Stimulated activated naive CD8-positive, alpha-beta T cell treated with anti-CD3 and anti-CD28 coated beads, Interleukin-15, Interleukin-2, amounts not matched to agents 100 U/mL and 50 U/mL, for 24 hours (primary cell): ENCODE measurements at places on chromosomes 5 and 9.

- no peak for DNase-seq
Observed at GRCh38 chr5:132812781-132813598, at the start of gene SOWAHA. Gene SOWAHA, plus strand, starts transcription at chr5:132813302. Its CDS starts 320 bp downstream, at chr5:132813622.

DNA sequence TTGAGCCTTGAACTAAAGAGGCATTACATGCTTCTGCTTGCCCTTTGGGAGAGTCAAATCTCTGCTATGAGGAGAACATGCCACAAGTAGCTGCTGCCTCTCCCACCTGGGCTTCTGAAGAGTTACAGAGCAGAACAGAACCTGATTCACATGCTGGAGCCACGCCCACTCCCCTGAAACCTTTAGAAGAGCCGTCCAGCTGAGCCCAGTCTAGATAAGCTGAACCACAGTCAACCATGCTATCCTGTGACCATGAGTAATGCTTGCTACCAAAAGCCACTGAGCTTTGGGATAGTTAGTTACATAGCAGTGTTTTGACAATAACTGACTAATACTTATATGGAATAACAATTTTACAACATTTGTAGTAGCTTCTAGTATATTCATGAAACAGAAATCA lies 111.0 kb upstream of the VCAN start:
- no peak for DNase-seq

DNA sequence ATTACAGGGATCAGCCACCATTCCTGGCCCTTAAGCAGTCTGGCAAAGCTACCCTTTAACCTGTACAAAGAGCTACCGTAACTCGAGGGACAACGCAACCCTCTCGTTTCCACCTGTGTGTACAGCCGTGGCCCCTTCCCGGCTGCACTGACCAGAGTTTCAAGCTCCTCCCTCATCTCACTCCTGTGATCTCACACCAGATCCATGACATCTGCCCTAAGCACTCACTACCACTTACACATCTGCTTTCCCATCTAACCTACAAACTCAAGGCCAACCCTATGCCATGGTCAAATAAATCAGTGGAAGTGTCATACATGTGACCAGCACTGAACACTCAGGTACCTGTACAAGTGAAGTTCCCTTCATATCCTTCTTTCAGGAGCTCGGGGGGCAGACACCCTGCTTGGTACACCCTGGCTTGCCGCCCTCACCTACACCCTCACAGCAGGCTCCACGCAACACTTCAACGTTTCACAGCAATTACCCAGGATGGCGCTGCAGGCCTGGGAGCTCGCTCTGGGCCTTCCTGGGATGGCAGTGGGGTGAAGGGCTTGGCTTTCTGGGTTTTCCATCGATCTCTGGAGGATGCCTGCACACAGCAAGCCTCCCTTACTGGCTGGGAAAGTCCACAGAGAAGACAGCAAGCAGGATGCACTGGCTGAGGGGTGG lies 61.7 kb downstream of the PRRT1B start:
- no peak for DNase-seq

GRCh38 chr5:78985725-78986223 lies 664 bp upstream of the ARSB start:
- DNase-seq, result peak; percentile 70

- DNase-seq, result no peak
Observed at GRCh38 chr5:135538261-135538660, 2.5 kb upstream of the NEUROG1 start.

DNA sequence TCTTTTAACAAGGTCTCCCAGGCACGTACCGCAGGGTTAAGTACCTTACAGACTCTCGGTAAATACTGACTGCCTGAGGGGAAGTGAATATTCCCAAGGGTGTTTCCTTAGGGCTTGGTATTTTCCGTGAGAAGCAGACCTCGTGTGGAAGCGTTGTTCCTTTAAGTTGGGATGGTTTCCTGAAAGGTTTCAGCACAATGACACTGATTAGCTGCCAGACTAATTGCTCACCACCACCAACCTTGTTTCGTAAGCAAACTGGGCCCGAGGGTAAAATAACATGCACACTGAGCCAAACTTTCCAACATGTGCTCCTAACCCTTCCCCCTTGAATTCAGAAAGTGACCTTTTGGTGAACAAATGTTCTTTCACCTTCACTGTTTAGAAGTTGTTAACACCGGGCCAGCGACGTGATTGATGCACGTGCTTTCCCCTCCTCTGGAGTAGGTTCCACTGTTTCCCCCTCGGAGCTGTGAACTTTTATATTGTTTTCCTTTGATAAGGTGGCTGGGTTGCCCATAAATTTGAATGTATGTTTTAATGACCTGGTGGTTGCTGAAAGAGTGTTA lies 128.1 kb upstream of the RPS23 start:
- DNase-seq, result no peak

GRCh38 chr5:9898319-9898718 lies 268.2 kb upstream of the TAS2R1 start:
- DNase-seq, result no peak

DNA sequence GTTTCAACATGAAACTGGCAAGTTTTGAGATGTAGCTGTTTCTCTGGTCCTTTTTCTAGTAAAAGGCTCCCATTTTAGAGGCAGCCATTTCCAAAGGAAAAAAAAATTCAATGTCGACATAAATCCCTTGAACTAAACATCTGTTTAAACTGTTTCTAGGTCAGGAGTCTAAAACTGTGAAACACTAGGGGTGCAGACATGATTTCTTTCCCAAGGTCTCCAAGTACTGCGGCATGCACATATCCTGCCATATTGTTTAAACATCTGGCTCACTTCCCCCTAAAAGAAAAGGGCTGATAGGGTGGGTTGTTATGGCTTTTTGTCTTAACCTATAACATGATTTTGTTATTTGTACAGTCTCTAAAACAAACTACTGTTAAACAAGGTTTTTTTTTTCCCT lies 51.1 kb downstream of the NFIB start:
- no peak for DNase-seq

DNA sequence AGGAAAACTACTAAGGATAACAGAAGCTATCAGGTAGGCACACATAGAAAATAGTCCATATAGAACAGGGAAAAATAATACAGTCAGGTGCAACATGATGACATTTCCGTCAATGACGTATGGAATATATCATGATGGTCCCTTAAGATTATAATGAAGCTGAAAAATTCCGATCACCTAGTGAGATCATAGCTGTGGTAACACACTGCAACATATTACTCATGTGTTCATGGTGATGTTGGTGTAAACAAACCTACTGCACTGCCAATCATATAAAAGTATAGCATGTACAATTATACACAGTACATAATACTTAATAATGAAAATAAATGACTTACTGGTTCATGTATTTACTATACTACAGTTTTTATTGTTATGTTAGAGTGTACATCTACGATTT lies 60.0 kb downstream of the MEGF9 start:
- no peak for DNase-seq

- no peak for DNase-seq
Observed at GRCh38 chr5:157816682-157817386, 42.1 kb downstream of the CLINT1 start.

GRCh38 chr5:20215257-20215656 lies 227.3 kb upstream of the CDH18 start:
- no peak for DNase-seq

DNA sequence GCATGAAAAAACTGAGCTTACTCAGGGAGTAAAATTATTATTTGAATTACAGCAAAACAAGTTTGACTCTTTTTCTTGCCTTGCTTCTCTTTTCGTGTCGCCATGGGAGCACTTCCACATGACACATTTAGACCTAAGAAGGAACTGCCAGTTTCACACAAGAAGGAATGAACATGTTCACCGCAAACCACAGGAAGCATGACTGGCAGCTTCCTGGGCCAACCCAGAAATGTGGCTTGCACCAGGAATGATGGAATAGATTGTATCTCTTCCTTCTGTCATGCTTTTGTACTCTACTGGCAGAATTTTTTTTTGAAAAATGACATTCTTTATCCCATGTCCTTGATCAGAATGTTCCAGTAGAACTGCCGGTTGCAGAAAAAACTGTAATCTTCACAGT lies 32.9 kb upstream of the MAN2A1 start:
- DNase-seq, result peak; percentile 49

GRCh38 chr5:45696206-45696836 lies at the start of gene HCN1:
Gene HCN1, minus strand, starts transcription at chr5:45696380.
- DNase-seq, result peak; percentile 62

GRCh38 chr5:131983244-131983771 lies 28.1 kb downstream of the ACSL6 start:
- DNase-seq, result no peak

DNA sequence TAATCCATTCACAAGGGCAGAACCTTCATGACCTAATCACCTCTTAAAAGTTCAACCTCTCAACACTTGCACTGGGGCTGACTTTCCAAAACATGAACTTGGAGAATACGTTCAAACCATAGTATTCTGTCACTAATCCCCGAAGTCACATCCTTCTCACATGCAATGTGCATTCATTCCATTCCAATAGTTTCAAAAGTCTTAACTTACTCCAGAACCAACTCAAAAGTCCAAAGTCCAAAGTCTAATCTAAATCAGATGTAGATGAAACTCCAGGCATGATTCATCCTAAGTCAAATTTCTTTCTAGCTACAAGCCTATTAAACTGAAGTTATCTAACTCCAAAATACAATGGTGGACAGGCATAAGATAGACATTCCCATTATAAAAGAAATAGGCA lies 21.7 kb upstream of the ADAMTSL1 start:
- no peak for DNase-seq

- no peak for DNase-seq
Observed at GRCh38 chr9:125890826-125891225, 143.7 kb downstream of the PBX3 start.

DNA sequence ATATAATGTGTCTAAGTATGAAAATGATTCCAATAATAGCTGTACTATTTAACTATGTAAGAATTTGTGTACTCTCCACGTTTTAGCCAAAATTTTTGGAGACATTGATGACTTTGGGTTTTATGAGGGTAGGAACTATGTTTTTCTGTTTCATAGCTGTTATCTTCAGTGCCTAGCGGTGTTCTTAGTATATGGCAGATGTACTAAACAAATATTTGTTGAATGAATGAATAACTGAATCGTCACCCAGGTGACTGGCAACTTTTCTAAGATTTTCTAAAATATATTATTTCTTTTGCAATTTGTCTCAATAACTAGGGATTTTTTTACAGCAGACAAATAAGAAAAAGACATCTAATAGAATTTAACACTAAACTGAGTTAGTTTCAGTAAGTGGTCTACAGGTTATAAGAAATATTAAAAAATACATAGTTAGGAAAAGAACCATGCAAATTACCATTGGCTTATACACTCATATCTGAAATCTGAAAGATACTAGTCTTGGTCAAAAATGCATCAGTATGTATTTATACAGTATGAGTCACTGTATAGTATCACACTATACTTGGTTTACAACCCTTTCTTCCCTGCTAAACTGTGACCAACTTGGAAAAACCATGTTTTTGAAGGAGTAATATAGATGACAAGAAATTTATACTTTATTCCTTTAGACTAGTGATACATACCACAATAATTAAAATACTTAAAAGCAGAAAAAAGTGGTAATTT lies 10.5 kb upstream of the ERCC6L2 start:
- no peak for DNase-seq

DNA sequence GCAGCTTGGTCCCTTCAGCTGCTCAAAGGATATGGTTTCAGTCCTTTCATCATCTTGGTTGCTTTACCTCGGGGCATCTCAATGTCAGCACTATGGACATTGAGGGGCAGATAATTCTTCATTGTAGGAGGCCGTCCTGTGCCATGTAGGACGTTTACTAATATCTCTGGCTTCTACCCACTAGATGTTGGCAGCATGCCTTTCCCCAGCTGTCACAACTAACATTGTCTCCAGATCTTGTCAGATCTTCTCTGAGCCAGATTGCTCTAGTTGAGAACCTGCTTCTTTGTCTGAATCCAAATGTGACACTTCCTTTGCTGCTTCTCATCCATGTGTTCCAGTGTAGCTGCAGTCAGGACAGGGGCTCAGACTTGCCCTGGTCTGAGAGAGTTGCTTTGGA lies 10.3 kb downstream of the PTPA start:
- DNase-seq, result no peak

- no peak for DNase-seq
Observed at GRCh38 chr9:112894699-112895098, 4.0 kb upstream of the SLC46A2 start.

DNA sequence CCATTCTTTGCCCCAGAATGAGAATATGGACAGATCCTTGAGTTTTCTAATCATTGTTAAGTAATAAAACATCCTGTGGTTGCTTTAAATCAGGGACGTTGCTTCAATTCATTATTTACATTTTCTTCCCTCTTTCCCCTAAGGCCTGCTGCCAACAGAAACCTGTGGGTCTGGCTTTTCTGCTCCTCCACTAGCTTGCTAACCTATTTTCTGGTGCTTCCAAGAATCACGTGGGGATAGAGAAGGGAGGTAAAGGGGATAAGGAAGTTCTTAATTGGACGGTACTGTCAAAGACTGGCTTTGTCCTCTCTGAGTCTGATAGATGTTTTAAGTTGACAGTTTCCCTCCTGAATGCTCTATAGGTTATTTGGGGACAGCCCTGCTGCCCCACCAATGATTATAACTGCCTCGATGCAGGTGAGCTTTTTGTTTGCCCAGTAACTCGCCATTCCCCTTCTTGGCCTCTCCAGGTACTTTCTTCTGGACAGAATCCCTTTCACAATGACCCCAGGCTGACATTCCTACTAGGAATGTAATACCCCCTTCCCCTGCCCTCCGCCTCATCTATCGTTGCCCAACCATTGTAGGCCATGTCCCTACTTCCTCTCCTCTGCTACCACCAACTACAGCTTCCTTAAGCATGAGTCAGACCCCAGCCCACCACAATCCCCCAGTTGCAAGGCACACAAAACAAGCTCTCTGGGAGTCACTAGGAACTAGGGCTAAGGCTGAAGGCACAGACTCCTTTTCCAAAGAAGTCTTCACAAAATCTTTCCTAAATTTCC lies 19.9 kb upstream of the CPEB4 start:
- DNase-seq, result no peak

GRCh38 chr9:112555101-112555643 lies 68.5 kb downstream of the KIAA1958 start:
- no peak for DNase-seq

GRCh38 chr9:126392662-126393371 lies 66.2 kb downstream of the MVB12B start:
- DNase-seq, result no peak

DNA sequence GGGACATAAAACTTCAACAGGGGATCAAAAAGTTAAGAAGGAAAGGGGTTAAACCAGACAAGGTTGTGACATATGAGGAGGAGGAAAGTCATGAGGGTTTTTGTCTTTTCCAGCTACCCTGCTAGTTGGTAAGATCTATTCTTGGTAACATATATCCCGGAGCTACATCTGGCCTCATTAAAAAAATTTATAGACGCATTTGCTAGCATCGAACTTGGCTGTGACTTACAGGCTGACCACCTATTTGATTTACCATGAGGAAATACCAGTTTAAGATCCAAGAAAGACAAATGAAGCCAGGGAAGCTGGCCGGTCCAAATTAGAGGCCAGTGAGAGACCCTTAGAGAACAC lies 87.6 kb upstream of the NIPAL4 start:
- no peak for DNase-seq

GRCh38 chr5:36887532-36887931 lies 11.0 kb downstream of the NIPBL start:
- DNase-seq, result no peak
